ENCODE measurements at places on chromosomes 3 and 15.

DNA sequence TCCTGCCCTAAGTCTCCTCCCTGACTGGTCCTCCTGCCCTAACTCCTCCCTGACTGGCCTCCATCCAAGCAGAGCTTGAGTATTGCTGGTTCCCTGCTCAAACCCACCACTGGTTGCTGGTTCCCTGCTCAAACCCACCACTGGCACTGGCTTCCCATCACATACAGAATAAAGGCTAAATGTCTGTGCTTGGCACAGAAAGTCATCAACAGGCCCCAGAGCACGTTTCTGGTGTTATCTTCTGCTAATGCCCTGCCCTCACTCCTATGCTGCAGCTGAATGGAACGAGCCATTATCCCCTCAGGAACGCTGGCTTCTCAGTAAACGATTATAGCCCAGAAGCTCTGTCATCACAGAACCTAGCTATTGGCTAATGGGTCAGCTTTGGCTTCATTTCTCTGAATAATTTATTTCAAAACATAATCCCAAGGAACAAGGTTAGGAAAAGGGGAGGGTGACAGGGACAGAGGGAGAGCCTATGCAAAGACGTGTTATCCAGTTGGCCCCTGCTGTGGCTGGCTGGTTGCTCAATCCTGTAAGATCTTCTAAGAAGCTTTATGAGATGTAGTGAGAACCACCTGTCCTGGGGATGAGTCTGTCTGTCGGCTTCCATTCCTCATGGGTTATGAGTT, 6.3 kb upstream of the MUC20 start:
- no peak for DNase-seq

DNA sequence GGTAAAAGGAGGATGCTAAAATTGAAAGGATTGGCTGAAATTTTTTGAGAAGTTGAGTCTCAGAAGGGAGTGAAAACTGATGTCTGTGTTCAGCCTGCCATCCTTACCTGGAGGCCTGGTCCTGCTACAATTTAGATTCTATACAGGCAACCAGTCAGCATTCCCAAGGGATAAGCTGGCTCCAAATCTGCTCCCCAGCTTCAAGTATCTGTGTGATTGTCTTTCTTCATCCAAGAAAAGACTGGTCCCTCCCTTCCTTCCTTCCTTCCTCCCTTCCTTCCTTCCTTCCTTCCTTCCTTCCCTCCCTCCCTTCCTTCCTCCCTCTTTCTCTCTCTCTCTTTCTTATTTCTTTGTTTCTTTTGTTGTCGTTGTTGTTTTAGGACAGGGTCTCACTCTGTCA, 24.7 kb upstream of the UMPS start:
- DNase-seq, result no peak

GRCh38 chr15:67613708-67614107, 71.2 kb downstream of the MAP2K5 start:
- peak; percentile 25 for DNase-seq

DNA sequence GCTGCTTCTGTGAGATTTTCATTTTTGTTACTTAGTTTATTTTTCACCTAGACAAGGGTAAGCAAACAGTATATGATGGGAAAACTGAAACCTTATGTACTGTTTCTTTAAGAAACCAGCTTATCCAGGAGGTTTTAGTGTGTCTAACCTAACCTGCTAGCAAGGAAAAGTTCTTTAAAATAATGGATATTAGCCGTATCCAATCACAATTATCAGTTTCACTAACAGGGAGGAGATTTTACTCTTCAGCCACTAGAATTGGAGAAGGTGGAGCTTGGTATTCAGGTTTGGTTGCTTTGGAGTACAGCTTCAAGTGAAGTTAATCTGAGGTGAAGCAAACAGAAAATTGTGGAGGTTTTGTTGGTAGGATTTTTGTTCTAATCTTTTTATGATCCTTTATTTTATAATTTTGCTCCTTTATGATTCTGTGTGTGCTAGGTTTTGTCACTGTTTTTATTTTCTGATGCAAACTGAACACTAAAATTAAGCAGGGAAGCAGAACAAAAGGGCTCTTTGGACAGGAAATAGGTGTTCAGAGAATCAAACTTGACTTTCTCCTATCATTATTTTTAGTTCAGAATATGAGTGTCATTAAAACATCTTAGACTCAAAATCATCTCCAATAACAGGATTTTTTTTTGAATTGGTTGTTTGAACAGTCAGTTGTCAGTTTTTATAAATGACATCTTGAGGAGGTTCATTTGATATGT, 13.0 kb downstream of the ZFAND6 start:
- DNase-seq, result peak; percentile 98

- no peak for DNase-seq
These were observed 704.2 kb downstream of the ROBO1 start for GRCh38 chr3:79063624-79064023.

DNA sequence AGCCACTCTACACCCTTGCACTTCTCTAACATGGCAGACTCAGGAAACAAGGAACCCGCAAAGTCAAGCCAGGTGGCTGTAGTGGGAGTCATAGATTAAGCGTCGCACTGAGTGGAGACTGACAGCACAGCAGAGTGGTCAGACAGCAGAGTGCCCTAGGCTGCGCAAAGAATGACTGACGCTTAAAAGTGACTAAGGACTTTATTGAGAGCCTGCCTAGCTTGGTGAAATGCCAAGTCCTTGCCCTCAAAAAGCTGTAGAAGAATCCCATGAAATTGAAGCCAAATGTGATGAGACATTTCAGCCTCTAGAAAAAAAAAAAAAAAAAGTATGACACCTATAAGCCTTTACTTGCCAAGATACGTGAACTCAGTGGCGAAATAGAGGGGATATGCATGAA, 30.2 kb downstream of the NCEH1 start:
- no peak for DNase-seq

DNA sequence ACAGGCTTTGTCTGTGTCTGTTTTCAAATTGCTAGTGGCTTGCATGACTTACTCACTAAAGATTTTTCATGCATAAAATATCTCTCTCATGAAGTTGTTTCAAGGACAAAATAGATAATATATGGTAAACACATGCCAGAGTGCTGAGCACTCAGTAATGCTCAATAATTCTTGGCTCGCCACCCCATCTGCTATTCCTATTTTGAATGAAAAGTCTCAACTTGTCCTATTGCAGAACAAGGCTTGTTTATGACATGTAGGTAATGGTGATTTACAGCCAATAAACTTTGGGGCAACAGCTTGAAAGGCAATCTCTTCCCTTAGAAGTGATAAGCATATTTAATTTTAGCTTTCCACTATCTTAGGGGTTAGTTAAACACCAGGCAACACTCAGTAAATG, 789.0 kb upstream of the ROBO1 start:
- no peak for DNase-seq

DNA sequence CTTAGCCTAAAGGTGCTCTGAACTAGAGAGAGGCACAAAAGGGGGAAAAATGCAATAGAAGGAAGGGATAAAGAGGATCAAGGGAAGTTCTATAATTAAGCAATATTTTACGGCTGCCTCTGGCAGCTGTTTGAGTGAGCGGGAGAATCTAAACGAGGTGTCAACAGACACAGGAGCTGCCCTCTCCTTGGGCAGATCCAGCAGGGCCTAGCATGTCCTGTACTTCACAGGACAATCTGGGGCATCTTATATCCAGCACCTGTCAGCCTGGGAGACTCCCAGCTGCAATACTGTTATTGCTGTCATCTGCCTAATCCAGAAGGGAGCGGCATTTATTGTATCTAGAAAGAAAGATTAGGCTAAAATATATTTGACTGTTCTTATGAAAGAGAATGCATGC, 68.9 kb downstream of the WWTR1 start:
- DNase-seq, result no peak

DNA sequence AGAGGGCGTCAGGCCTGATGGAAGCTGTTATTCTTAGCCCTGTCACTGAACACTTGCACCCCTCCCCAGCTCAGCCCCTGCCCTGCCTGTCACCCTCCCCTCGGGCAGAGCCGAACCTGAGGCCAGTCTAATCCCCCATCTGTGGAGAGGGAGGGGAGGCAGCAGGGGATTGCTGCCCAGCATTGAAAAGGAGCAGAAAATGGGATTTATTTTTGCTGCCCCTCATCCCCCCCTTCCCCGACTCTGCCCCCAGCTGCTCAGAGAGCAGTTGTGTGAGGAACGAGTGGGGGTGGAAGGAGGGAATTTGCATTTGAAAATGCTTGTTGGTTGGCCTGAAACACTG, 71.6 kb downstream of the EPHB3 start:
- DNase-seq, result no peak

GRCh38 chr3:86427343-86427742, 563.6 kb downstream of the VGLL3 start:
- no peak for DNase-seq

DNA sequence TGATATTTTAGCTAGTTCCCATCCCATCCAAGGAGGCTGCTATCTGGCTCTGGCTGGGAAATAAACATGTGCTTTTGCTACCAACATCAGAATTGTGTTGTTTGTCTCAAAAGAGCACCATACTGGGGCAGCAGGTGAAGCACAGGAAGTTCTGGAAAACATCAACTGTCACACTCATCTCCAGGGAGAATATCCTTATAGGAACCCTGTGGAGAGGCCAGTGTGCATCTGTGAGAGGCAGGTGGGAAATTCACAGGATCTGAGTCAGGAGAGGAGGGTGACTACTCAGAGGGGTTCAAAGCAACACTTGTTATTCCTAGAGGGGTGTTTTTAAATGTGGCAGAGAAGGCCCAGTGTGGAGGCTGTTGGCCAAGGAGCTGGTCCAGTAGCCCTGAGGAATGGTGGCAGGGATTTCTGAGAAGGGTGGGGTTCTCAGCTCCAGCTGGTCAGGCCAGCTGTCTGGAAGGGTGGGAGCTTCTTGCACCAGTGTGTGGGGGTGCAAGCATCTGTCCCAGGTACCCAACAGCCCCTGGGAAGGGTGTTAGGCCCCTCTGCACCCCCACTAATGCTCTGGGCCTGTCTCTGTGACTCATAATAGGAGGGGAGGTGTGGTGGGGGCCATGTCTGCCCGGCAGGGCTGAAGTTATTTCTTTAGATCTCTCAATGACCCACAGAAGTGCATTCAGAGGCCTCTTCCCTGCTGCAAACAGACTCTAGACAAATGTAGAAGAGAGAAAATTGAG, 28.7 kb downstream of the RPSA start:
- no peak for DNase-seq

DNA sequence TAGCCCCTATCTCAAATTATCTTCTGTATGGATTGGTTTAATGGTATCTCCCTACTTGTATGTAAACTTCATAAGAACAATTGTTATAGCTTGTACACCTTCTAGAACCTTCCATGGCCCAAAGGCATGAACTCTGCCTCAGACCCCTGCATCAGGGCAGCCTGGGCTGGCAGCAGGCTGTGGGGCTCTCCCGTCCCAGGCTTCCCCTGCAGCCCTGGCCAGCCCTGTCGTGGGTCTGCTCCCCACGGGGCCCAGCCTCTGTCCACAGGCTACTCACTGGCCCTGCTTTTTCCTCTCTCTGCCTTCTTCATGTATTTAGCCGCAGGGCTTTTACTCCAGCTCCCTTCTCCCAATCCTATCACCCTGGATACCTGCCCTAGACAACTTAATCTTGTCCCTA, 4.4 kb downstream of the SCN5A start:
- DNase-seq, result no peak

DNA sequence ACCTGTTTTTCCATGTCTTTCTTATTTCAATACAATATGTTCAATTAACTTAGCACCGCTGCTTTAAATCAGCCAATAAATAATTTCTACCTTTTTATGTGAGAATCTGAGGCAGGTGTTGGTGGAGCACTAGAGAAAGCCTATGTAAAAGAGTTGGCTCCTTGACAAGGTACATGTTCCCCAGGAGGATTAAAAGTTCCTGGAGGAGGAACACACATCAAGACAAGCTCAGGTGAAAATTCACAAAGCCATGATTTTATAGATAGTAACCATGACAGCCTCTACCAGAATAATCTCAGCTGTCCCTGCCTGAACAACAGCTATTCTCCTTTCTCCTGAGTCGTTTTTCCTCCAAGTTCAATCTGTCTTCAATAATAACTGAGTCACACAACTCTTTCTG, 3.4 kb upstream of the ZBED2 start:
- no peak for DNase-seq

DNA sequence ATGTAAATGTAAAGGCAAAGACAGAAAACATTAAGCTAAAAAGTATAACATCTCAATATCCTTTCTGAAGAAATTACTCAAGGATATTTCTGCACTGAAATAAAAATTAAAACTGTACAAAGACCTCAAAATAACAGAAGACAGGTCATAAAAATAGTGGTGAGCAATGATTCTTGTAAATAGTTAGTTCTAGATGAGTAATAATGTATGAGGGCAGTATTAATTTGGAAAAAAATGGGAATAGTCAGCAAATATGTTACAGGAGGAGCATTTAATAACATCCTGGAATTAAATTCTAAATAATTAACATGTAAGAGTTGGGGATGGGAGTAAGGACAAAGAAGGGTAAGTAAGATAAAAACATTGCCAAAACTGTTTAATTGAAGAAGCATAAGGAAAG, 247.5 kb downstream of the DTWD1 start:
- DNase-seq, result no peak

- no peak for DNase-seq
These were observed 329.8 kb upstream of the FRG2C start for GRCh38 chr3:75334299-75334698.

DNA sequence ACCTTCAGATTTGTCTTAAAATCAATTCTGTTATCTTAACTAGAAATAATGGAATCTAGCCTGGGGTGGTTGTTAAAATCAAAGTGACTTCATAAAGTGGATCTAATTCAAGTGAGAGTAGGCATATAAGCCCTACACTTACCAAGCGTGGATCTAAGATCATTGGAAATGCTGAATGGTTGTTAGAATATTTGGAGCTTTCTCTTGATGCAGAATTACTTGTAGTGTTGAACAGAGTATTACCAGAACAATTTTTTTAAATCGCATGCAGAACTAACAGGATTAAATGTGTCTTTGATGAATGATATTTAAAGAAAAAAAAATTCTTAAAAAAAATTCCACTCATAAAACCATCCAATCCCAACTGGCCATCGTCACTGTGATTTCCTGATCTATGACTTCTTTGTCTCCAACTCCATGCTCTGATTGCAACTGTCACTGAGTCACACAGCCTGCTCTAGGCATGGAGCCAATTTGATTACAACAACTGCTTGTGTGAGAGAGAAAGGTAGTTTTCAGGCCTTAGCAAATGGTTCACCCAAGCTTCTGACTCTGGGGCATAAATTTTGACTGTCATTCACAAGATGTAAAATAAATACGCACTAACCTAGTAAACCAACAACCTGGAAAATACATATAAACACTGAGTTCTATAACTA, 25.9 kb upstream of the SPRED1 start:
- no peak for DNase-seq

- DNase-seq, result no peak
These were observed 46.1 kb downstream of the USP50 start for GRCh38 chr15:50500352-50500751.

- peak; percentile 60 for DNase-seq
These were observed 932 bp downstream of the GSK3B start for GRCh38 chr3:120093119-120093910.

DNA sequence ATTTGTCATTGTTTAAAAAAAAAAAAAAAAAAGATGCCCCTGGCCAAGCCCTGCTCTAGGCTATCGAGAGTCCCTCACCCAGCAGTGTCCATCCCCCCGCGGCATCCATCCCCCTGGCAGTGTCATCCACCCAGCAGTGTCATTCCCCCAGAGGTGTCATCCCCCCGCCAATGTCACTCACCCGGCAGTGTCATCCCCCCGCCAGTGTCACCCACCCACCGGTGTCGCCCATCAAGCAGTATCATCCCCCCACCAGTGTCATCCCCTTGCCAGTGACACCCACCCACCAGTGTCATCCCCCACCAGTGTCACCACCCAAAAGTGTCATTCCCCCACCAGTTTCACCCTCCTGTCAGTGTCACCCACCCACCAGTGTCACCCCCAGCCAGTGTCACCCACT, 99.3 kb upstream of the PRR20G start:
- no peak for DNase-seq

- DNase-seq, result no peak
These were observed 202.0 kb downstream of the UBE3A start for GRCh38 chr15:25236861-25237155.

- no peak for DNase-seq
These were observed 361.9 kb upstream of the CFAP20DC start for GRCh38 chr3:59411694-59412093.

All from KBM-7 (cell line).